ENCODE measurements at places on chromosomes 1 and 21.

DNA sequence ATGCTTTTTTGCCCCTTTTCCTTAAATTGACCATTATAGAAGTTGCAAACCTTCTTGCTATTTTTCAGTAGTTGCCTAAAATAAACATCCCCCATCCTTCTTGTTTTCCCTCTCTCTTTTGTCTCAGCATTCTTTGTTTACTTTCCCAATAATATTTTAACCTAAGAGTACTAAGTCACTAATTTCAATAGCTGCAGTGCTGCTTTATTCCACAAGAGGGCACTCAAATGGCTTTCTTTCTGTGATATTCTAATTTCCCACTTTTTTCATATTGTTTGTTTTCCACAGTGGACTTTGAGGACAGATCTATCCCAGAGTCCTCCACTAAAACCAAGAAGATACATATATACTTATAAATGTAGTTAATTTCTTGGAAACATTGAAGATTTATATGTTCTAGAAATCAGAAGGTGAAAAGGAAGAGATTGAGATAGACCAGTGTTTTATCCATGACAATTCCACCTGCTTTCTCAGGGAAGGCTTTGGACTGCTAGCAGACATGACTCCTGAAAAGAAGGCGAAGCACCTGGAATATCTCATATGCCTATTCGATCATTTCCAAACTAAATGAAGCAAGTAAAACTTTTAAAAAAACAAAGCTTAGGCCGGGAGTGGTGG, 104.8 kb upstream of the GRIK1 start:
- peak; percentile 40 for DNase-seq

DNA sequence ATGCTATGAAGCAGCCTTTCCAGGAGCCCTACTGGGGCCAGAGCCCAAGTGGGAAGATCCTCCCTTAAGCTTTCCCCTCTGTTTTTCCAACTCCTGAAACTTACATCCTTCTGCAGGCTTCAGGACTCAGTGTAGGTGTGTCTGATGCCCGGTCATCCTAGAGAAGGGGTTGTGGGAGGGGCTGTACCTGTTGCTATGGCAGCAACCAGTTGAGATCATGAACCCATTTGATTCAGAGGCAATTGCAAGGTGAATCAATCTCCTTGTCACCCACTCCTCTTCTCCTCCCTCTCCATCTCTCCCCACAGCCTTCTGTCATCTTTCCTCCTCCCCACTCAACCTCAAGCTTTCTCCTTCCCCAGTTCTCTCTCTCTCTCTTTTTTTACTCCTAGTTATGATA, 151.8 kb downstream of the CACNA1E start:
- DNase-seq, result no peak

DNA sequence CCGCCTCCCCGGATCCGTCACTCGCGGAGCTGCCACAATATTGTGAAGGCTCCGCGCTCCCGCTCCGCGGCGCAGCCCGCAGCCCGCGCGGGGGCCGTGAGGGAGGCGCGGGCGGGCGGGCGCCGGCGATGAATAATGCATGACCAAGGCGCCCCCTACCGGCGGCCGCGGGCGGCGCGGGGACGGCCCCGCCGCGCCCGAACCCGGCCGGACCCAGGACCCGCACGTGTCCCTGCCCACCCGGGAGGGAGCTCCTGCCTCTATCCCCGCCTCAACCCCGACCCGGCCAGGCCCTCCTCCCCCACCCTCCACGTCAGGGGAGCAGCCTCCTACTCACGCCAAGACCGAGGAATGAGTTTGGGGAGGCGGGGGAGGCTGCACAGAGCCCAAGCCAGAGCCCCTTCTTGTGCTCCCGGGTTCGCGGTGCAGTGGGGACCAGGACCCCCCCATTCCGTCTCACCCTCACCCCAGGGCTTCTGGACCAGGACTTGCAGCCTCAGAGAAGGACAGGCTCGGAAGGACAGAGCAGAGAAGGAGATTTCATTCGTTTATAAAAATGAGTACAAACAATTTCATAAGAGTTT, 70.8 kb upstream of the CASZ1 start:
- no peak for DNase-seq

GRCh38 chr1:210626341-210626740, 297.6 kb downstream of the HHAT start:
- no peak for DNase-seq

- no peak for DNase-seq
These were observed 2.7 kb upstream of the F5 start for GRCh38 chr1:169588785-169589485.

DNA sequence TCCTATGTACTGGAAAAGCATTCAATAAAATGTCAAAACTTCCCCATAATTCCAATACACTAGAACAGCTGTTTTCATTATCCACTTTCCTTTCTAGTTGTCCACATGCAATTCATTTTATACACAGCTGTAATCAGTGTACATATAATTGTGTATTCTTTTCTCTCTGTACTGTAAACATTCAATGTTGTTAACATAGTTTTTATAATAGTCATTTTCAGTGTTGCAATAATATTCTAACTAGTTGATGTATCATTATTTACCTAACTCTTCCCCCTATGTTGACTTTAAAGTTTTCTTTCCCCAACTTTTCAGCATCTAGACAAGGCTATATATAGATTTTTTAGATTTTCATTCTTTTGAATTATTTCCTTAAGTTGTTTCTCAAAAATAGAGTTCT, 44.4 kb downstream of the DIPK1A start:
- no peak for DNase-seq

- no peak for DNase-seq
These were observed 73.9 kb upstream of the HAO2 start for GRCh38 chr1:119294722-119295121.

DNA sequence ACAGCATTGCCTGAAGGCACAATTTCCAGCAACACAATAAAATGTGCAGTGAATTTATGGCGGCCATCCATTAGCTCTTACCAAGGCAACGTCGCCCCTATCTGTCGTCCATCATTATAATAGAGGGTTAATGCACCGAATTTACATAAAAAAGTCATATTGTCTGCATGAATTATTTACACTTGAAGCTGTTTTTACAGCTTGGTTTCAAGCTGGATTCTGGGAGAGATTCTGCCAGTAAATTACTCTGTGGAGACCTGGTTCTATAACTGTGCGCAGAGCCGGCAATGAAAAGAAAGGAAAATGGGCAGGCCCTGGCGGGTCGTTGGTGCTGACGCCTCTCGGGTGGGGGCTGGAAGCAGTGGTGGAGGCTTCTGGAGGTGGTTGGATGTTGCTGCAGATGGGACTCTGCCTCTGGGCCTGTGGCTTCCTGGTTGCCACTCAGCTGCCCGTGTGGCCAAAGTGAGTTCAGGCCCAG, 48.9 kb upstream of the POU3F1 start:
- DNase-seq, result no peak

DNA sequence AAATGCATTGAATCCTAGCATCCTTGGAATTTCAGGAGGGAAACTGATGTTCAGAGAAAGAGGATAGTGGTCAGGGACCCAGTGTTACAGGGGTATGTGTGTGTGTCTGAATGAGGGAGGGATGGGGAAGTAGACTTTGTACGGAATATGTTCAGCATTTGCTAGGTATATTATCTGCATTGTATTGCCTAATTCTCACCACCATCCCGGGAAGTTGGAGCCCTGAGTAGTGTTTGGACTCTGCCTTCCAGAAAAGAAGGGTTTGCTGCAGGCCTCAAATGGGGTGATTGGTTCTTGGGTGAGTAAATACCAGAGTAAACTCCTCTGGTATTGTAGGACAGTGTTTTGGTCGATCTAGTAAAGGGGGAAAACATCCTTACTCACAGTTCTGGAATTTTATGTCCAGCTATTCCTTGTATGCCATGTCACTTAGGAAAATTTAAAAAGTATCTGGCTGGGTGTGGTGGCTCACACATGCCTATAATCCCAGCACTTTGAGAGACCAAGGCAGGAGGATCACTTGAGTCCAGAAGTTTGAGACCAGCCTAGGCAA, 7.1 kb upstream of the ZNF496 start:
- no peak for DNase-seq

DNA sequence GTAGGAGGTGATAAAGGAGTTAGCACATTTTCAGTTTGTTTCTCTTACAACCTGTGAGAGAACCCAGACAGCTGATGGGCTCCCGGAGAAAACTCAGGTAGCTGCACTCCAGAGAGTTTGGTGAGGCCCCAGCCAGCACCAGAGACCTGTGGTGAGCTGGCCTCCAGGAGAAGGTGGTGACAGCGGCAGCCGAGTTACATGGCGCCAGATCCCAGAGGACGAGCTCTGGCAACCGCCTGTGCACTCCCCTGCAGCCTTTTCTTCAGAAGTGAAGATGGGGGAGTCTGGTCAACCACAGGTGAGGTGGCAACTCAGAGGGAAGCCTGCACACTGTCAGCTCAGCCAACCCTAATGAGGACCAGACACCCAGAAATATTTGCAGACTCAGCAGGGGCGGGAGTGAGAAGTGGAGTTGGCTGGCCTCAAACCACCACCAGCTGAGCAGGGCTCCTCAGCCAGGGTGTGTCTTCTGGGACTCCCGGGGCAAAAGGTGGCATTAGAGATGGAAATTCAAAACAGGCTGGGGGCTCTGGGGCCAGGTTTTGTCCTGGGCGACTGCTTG, 209.7 kb downstream of the SETD4 start:
- no peak for DNase-seq

DNA sequence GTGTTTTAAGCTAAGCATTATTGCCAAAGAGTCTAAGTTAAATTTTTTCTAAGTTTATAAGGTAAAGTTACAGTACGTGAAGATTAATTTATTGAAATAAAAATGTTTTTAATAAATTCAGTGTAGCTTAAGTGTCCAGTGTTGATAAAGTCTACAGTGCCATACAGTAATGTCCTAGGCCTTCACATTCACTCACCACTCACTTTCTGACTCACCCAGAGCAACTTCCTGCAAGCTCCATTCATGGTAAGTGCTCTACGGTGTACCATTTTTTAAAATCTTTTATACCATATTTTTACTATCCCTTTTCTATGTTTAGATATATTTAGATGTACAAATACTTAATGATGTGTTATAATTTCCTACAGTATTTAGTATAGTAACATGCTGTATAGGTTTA, 173.2 kb downstream of the CACNA1E start:
- no peak for DNase-seq

DNA sequence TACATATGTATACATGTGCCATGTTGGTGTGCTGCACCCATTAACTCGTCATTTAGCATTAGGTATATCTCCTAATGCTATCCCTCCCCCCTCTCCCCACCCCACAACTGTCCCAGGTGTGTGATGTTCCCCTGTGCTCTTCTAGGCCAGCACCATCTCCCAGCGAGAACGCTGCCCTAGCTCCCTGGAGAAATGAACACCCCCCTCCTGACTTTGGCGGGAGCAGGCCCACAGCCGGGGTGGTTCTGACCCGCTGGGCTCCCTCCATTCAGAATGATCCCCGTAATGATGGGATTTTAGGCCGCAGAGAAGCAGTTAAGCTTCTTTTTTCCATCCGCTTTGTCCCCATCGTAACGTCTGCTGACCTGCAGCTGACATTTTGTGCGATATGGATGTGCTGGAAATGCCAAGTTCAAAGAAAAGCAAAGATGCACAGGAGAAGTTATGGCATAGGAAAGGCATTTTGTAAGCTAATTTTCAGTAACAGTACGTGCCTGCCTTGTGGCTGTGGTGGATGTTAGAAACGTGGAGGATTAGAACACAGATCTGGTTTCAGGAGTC, 39.3 kb downstream of the ELK4 start:
- no peak for DNase-seq

DNA sequence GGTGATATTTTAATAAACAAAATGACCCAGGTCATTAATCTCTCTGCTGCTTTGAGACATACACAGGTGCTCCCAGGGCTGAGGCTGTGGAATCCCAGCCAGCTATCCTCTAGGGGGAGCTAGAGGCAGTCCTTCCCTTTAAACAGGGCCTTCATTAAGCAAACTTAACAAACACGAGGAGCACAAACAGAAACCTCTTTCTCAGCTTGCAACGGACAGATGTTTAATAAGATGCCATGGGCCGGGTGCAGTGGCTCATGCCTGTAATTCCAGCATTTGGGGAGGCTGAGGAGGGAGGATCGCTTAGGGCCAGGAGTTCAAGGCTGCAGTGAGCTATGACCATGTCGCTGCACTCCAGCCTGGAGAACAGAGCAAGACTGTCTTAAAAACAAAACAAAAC, 106.7 kb downstream of the HIVEP3 start:
- no peak for DNase-seq

- DNase-seq, result no peak
These were observed 62.1 kb downstream of the MATN1 start for GRCh38 chr1:30661311-30661710.

DNA sequence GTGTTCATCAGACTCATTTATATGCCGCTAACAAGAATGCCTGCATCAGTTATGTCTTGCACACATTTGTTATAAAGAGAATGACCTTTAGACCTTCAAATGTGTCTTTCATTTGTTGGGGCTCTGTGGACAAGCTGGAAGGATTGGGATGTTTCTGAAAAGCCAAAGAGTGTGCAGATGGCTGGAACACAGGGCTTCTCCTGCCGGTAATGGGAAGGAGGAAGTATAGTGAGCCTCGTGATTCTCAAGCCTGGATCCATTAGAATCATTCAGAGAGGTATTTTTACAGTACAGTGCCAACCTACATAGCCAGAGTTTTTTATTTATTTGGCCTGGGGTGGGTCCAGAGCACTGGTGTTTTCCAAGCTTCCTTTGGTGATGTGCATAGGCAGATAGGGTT, 40.6 kb upstream of the ATP1A1 start:
- DNase-seq, result no peak

DNA sequence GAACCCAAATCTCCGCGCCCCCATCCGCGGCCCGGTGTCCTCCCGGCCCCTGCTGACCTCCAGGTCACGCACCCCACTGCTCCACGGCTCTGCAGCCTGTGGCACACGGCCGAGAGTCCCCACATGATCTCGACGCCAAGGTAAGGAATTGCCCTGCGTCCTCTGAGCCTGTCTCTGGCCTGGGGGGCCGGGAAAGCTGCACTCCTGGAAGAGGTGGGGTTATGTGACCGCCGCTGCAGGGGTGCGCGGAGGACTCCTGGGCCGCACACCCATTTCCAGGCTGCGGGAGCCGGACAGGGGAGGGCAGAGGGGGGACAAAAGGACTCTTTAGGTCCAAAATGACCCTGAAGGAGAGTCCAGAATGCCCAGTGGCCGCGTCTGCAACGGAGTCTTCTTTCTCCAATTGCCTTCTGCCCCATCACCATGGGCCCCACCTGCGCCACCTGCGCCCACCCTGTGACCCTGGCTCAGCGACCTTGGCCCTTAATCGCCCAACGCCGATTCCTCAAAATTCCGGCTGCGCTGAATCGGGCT, 997 bp upstream of the SIM2 start:
- no peak for DNase-seq

DNA sequence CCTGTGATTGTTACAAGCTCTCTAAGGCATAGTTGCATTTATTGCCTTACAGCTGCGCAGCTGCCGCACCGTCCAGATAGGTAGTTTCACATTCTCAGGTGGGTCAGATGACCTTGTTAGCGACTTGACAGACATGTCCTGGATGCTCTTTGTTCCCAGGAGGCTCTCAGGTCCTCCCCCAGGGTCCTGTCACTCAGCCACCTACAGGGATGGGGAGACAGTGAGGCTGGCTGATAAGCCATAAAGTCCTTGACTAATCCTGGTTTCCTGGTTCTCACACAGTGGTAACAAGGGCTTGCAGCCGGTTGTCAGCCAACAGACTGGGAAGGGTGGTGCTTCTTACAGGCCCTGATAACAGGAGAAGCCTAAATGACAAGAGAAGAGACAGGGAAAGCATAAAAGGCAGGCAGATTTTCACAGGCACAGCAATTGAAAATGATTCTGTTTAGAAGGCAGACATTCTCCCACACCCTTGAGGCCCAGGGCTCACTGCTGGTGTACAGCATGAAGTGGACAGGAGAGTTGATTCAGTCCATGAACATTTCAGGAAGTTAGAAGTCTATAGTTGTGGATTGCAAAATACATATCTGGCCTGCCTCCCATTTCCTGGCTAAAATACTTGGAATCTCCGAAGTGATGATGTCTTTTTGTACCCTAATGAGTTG, 2.9 kb downstream of the ARF1 start:
- no peak for DNase-seq
